ENCODE measurements at places on chromosomes 2 and 18. TPM values are rescaled to one million over a fixed set of nuclear protein-coding genes. Genes with fewer than 3 reads are reported as not detected.
A peak's percentile ranks its signal among the peaks of the same experiment; 100 is the strongest.

DNA sequence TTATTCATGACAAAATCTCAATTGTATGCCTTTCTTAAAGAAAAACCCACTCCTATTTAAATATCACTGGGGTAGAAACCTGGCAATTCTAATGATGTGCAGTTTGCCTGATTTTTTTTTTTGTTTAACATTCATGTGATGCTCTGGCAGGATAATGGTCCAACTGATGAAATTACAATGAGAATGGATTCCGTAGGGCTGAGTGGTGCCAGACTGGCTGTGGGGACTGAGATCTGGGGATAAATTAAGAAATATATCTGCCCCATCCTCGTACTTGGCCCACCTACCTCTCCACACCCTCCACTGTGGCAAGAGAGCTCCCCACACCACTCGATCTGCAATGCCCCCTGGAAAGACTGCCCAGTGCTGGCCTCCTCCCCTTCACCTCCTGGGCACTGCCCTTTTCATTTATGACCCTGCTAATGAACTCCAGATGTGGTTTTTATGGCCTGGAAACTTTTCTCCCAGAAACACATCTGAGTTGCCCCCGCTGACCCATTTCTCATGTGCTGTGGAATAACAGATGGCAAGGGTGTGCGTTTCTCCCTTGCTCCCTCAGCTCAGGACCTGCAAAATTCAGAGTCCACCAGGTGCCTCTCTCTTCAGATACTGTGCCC, 33.0 kb upstream of the RPL37A start:
- DNase-seq = no peak

GRCh38 chr2:152242787-152243472, 67.4 kb upstream of the STAM2 start:
- no peak for DNase-seq

GRCh38 chr18:75160364-75160763, 48.6 kb downstream of the PTGR3 start:
- no peak for DNase-seq

- no peak for DNase-seq
These were observed 601.0 kb downstream of the XIRP2 start for GRCh38 chr2:167489325-167489724.

DNA sequence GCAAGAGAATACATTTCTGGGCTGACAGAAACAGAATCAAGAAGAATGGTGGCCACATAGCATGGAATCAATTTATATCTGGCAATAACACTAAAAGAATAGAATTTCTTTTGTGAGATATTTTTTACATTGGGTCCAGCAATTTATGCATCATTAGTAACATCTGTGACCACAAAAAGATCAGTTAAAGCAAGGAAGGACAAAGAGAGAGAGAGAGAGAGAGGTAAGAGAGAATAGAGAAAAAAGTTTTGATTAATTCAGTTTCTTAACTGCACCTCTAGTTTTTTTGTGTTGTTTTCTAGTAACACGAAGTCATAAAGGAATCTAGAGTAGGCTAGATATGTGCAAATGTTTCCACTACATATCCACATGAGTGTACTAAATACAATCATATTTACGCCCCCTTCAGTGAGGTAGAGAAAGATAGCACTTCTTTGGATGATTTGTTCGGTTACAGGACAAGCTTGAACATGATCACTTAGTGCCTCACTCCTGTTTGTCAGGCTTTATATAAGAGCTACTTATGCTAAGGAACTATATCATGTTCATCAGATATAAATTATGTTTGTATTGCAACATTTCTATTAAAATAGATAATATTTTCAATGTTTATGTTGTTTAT, 247.4 kb upstream of the COL3A1 start:
- no peak for DNase-seq

GRCh38 chr2:224687156-224687555, 29.0 kb downstream of the CCDC195 start:
- DNase-seq = no peak

GRCh38 chr2:138956116-138956515, 175.9 kb upstream of the NXPH2 start:
- DNase-seq = no peak

GRCh38 chr2:144595686-144596072, 75.8 kb upstream of the ZEB2 start:
- DNase-seq = no peak

CNTNAP5 gene
- not detected for total RNA-seq

DNA sequence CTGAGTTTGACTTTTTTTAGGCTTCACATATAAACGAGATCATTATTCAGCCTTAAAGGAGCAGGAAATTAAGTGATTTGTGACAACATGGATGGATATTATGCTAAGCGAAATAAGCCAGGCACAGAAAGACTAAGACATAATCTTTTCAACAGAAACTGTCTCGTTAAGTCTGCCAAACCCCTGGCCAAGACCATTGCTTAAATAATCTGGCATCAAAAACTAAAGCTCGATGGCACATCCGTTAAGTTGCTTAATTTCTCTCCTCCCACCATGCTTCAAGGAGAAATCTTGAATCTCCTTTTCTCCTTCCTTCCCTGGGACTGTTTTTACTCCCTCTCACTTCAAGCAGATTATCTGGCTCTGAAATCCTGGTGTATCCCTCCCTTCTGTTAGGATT, 140.3 kb downstream of the GALNT14 start:
- no peak for DNase-seq

GREB1L gene
- total RNA-seq = 3.8 TPM

HOXD1 gene
- not detected for total RNA-seq

DNA sequence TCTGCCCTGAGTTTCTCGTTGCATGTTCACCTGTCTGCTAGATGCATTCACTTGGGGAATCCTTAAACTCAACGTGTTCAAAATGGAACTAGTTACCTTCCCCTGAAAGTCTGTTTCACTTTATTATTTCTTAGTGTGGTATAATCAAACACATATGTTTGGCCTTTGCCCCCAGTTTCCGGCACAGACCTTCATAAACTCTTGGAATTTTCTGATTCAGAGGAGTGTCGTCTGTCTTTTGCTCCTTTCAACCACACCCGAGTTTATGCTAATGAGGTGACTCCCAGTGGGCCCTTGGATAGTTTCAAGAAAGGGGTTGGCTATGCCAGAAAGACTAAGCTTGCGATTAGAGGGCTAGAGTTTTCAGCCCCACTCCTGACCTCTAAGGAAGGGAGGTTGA, 198.9 kb downstream of the CDCA7 start:
- peak; percentile 26 for DNase-seq

DNA sequence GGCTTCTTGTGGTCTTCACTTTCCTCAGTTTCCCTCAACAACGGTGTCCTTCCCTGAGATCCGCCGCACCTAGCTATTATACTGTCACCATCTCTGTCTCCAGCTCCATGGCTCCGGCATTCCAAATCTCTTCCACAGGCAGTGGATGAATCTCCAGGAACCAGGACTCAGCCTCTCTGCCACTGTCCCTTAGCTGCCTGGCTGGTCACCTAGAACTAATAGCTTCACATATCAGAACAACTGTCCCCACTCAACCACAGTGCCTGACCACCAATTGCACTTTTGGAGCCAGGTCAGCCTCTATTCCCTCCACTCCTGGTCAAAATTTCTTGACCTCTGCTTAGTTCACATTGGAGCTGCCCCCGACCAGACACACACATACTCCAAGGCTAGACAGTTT, 38.1 kb upstream of the AFF3 start:
- DNase-seq = no peak

FIGN gene
- 8.4 TPM for total RNA-seq

PPP1R1C gene
- total RNA-seq = 2.7 TPM

DNA sequence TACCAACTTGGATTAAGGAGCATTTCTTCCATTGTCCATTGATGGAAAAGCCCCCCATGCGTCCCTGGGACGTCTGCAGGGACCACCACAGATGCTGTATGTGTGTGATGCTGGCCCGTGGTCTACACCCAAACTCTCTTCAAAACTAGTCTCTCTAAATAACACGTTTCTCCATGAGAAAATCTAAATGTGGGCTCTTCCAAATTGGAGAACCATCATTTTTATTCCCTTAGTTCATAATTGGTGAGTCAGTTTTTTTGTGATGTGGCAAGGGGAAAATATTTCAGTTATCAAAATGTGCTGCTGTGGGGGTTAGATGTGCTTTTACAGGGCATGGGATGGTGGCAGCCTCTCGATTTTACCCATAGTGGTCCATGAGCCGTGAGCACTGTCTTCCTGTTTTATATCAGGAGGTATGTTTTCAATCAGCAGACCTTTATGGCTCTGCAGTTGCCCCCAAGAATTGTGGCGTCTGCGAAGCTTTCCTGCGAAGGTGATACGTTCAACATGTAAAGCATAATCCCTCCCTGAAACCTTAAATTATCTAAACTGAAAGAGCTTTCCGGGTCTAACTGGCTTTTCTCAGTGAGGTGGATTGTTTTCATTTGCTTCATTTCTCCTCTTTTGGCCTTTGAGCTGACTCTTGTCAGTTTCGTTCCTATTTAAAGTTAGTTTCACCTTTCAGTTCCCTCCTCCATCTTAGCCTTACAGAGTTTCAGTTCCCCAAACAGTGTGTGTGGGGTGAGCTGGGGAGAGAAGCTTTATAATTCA, 78.4 kb downstream of the SETBP1 start:
- DNase-seq = no peak

DNA sequence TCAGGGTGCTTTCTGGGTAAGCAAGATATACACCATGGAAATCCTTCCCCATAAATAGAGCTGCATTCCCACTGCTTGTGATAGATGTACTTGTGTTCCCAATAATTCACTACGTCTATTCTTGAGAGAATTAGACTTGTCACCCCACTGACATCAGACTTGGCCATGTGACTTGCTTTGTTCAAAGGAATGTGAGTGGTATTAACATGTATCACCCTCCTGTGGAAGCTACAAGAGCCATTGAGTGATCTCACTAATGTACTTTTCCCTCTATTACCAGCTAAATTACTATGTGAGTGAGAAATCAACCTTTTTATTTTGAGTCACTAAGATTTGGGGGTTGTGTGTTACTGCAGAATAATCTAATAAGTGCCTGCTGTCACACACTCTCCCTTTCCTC, 176.0 kb downstream of the CCDC178 start:
- DNase-seq = no peak

DNA sequence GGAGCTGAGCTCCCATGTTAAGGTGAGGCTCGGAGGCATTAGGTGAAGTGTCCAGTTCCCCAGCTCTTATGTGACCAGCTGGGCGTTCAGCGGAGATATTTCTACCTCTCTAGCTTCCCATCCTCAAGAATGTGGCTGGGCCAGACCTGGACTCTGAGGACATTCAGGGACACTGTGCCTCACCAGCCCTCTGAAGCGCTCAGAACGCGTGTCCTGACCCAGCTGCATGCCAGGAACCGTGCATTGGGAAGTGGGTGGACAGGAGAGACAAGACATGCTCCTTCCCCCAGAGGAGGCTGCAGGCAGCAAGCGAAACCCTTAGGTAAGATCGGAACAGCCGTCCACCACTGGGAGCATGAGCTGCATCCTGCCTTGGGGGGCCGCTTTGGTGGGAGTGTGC, 38.0 kb upstream of the GPAT2 start:
- DNase-seq = no peak

Data from Calu3 (cell line).